ENCODE measurements at places on chromosomes 12 and 14.
A peak's percentile ranks its signal among the peaks of the same experiment; 100 is the strongest.

DNA sequence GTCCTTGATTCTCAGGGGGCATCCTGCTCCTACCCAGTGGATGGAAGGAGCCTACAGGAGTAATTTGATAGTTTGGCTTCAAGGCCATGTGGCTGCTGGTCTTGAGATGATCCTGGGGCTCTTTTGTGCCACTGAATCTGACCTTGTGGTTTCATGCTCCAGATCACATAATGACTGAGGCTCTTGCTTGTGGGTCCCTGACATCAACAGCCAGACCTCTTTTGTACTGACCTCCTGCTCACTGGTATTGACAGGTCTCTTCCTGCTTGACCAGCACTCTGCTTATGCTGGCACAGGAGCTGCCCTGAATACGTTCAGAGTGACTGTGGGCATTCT lies 23.2 kb upstream of the JPH4 start:
- DNase-seq = no peak

DNA sequence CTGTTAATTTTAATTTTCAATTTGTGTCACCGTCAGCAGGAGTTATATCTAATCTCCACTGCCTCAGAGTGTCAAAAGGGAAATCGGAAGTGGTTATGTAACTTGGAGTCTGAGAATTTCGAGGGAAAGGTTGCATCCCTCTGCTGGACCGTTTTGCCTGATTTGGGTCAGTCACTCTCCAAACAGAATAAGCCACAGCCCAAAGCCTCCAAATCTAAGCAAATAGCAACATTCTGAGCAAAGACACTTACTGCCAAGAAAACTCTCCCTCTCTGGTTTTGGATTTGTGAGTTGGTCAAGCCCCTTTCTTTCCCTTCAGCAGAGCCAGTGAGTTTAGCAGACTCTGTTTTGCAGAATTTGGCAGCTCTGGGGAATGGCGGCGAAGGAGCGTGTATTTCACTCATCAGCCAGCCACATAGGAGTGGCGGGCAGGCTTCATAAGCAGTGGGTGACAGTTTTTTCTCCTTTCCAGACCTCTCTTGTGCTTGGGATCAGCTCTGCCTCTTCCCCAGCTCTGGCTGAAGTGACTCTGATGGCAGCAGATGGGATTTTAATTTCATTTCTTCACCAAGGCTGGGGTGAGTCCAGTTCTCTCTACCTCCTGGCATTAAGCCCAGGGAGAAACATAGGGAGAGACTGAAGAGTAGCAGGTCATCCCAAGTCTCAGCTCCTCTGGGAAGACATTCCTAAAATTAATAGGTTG lies 218.7 kb upstream of the NOS1 start:
- DNase-seq = no peak

DNA sequence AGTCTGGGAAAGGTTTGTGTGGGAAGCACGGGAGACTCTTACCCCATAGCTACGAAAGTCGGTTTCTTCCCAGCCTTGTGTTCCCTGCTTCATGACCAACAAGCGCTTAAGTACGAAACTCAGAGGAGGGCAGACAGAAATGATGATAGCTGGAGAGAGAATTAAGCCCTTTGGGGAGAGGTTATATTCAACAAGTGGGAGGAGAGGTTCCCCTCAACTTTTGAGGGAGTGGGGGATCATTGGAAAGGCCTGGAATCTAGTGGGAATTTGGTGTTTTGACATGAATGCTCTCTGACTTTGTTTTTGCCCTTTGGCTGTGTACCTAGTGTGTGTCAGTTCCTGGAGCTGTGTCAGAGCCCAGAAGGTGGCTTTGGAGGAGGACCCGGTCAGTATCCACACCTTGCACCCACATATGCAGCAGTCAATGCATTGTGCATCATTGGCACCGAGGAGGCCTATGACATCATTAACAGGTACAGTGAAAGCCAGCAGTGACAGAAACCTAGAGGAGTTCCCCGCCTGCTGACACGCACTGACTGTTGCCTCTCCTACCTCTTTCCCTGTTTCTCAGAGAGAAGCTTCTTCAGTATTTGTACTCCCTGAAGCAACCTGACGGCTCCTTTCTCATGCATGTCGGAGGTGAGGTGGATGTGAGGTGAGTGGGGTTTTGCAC lies 40.6 kb downstream of the FNTB start:
- no peak for DNase-seq

- DNase-seq = peak; percentile 70
Observed at GRCh38 chr12:49093792-49094159, 825 bp downstream of the DHH start.

DNA sequence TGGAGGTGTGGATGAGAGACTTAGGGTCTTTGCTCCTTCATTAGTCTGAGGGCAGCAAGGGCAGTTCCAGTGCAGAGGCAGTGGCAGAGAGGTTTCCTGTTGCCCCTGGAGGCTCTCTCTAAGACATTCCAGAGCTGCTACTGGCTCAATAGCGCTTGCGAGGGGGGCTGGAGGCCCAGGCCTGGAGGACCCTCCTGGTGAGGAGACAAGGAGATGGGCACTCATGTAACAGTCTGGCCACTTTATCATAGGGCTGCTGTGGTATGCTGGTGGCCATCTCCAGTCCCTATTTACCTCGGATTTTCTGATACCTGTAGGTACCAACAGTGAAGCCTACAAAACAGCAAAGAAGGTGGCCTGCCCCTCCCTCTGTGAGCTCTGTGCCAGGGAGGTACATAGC lies 12.7 kb downstream of the CLEC2A start:
- no peak for DNase-seq

- DNase-seq = no peak
Observed at GRCh38 chr14:91080071-91080470, 19.6 kb upstream of the RPS6KA5 start.

GRCh38 chr12:10968765-10969456 lies 17.8 kb downstream of the TAS2R50 start:
- no peak for DNase-seq

DNA sequence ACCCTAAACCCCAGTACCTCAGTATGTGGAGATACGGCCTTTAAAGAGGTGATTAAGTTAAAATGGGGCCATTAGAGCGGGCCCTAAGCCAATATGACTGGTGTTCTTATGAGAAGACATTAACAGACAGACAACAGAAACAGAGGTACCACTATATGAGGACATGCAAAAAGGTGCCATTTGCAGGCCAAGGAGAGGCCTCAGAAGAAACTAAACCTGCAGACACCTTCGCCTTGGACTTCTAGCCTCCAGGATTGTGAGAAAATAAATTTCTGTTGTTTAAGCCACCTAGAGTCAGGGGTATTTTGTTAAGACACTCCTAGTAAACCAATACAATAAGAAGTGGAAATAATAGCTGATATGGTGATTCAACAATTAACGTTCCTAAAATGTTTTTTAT lies 32.6 kb downstream of the PTPRB start:
- no peak for DNase-seq

- DNase-seq = no peak
Observed at GRCh38 chr12:130577351-130577750, 138.7 kb downstream of the RIMBP2 start.

GRCh38 chr14:75101491-75101890 lies 25.4 kb downstream of the NEK9 start:
- no peak for DNase-seq
